ENCODE measurements at places on chromosomes 5 and 9.

DNA sequence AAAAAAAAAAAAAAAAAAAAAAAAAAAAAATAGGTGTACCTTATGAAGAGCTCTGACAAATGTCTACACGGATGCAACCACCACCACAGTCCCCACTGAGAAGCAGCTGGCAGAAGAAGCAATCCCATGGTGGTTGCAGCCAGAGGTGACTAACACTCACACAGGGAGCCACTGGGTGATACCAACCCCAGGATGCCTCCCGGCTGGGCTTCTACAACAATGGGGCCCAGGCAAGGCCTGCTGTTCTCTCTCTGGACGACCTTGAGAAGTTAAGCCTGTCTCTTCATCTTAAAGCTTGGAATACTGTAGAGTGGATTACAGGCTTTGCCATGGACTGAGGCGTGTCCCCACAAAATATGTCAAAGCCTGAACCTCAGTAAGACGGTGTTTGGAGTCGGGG is 104.1 kb downstream of the ROR2 start:
- DNase-seq = no peak

GRCh38 chr9:129341171-129341986 is 163.3 kb upstream of the IER5L start:
- no peak for DNase-seq

DNA sequence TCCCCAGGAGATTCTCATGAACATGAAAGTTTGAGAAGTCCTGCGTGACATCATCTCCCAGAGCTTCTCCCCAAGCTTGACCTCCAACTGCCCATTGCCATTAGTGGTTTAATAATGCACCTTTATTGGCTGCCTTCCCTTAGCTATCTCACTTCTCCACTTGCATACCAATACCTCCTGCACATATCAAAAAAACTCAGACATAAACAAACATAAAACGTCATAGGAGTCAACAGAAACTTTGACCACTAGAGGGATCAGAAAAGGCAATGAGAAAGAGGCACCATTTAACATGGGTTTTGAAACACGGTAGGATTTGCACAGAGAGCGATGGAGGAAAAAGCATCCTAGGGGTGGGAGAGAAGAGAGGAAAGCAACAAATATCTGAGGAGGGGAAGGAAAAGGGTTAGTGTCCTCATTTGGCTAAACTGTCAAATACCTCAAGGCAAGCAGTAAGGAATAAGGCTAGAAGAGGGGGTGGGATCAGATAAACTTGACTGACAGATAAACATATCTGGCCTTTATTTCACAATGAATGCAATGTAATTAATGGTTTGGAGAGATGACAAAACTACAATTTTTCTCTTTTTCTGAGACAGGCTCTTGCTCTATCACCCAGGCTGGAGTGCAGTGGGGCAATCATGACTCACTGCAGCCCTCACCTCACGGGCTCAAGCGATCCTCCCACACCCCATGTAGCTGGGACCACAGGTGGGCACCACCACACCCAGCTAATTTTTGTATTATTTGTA is 27.0 kb downstream of the GNAQ start:
- DNase-seq = no peak

GRCh38 chr5:79846198-79846521 is 144.9 kb downstream of the MTX3 start:
- DNase-seq = no peak

DNA sequence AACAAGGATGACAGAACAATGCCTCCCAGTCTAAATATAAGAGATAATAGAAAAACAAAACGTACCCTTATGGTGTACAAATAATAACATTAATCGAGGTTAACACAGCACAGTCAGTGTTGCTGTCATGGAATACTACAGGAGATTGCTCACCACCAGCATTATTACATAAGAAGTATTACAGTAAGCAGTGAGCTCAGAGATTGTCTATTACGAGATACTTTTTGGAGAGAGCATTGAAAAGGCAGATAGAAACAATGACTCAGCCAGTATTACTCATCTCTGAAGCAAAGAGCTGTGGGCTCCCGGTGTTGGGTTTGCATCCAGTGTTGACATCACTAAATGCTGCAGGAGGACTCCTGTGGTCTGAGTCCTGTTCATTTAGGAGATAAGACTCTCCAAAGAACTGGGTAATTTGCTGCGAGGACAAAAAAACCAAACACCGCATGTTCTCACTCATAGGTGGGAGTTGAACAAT is 191.9 kb upstream of the SEMA6A start:
- DNase-seq = peak; percentile 5

DNA sequence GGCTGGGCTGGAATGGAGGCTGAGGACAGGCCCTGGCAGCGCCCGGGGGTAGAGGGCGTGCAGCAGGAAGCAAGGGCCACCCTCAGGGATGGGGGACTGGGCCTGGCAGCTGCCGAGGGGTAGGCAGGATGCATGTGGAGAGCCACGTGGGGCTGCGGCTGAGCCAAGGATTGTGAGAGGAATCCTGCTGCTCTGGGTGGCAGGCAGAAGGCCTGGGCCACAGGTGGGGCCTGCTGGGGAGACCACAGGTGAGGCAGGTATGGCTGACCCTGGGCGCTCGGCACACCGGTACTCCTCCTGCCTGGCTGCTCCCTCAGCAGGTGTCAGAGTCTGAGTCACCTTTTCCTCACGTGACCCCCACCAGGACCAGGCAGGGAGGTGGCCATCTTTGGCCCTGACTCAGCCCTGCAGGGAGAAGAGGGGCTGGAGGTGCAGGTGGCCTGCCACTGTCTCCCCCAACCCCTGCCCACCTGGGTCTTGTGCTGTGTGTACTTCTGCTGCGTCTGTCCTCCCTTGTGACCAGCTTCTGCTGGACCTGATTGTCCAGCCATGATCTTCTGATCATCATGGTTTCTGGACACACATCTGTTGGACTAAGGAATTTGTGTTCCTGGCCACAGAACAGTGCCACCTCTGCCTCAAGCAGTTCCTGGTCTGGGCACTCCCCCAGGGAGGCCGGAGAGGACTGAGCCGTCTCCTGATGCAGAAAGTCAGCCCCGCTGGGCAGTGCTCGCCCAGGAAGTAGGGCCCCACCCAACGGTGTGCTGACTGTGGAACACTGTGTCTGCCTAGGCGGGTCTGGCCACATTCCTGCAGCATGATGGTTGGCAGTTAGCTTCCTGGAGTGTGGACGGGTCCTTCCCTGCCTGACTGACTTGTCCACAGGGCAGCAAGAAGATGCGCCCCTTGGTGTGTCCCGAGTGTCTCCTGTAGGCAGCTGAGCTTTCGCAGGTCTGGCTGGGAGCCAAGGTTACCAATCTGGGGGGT is 6.4 kb downstream of the ARRDC1 start:
- DNase-seq = no peak
